ENCODE measurements at places on chromosomes 7 and 10.

GRCh38 chr10:103764296-103765088 lies 90.9 kb downstream of the SH3PXD2A start:
- no peaks in the 10 kb centered on the region for H3K27me3 ChIP-seq
- DNase-seq, result no peak
- no peaks in the 10 kb centered on the region for H3K36me3 ChIP-seq
- no peak overlapping the region for H3K27ac ChIP-seq

DNA sequence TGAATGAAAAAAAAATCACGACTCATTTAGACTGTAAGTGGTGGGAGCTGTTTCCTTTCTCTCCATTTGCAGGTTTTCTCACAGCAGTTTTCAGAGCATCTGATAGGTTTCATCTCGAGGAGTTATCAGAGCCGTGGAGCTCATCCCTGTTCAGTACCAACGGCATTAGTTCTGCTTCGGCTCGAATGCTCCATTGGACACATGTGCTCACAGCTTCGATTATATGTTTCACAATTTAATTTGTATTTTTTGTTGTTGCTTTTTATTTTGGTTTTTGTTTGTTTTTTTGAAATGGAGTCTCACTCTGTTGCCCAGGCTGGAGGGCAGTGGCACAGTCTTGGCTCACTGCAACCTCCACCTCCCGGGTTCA lies 1.5 kb downstream of the SLC18A2 start:
- peaks cover 25% of the 10 kb centered on the region for H3K27me3 ChIP-seq
- H3K4me3 ChIP-seq, result no peak overlapping the region
- no peak overlapping the region for H3K27ac ChIP-seq
- H3K36me3 ChIP-seq, result no peaks in the 10 kb centered on the region

- no peaks in the 10 kb centered on the region for H3K36me3 ChIP-seq
- H3K27me3 ChIP-seq, result no peaks in the 10 kb centered on the region
- peak; percentile 69 for DNase-seq
- H3K4me1 ChIP-seq, result peaks cover 51% of the 10 kb centered on the region
- H3K4me3 ChIP-seq, result peak overlapping the region; percentile 51
Observed at GRCh38 chr10:11685787-11686218, 56.4 kb upstream of the ECHDC3 start.

DNA sequence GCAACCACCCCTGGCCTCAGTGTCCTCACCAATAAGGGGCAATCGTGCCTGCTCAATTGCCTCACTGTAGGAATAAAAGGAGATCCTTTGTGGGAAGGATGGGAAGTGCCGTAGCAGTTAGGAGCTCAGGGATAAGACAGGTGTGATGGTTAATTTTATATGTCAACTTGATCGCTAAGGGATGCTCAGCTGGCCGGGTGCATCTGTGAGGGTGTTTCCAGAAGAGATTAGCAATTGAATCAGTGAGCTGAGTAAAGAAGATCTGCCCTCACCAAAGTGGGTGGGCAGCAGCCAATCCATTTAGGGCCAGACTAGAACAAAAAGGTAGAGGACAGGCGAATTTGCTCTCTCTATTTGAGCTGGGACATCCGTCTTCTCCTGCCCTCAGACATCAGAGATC lies 46.3 kb downstream of the BUB3 start:
- no peaks in the 10 kb centered on the region for H3K36me3 ChIP-seq
- H3K4me3 ChIP-seq, result no peak overlapping the region
- no peak for DNase-seq
- H3K27ac ChIP-seq, result no peak overlapping the region
- no peaks in the 10 kb centered on the region for H3K27me3 ChIP-seq

DNA sequence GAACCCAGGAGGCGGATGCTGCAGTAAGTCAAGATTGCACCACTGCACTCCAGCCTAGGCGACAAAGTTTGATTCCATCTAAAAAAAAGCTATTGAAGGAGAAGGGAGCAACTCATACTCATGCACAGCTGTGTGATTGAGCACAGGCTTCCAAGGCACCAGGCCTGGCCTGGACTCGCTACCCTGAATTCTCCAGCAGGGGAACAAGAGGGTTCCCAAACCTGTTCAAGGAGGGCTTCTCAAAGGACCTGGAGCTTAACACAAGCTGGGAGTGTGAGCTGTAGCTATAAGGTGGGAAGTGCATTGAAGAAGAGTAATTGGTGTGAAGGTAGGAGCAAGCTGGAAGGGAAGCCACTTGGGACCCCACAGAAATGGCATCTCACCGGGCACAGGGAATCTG lies 15.1 kb upstream of the DDIT4 start:
- peaks cover 91% of the 10 kb centered on the region for H3K4me1 ChIP-seq
- no peaks in the 10 kb centered on the region for H3K27me3 ChIP-seq
- no peaks in the 10 kb centered on the region for H3K36me3 ChIP-seq
- no peak overlapping the region for H3K27ac ChIP-seq
- DNase-seq, result no peak
- no peak overlapping the region for H3K4me3 ChIP-seq

- no peaks in the 10 kb centered on the region for H3K4me1 ChIP-seq
- no peak for DNase-seq
Observed at GRCh38 chr7:158444501-158445420, 142.9 kb downstream of the PTPRN2 start.

DNA sequence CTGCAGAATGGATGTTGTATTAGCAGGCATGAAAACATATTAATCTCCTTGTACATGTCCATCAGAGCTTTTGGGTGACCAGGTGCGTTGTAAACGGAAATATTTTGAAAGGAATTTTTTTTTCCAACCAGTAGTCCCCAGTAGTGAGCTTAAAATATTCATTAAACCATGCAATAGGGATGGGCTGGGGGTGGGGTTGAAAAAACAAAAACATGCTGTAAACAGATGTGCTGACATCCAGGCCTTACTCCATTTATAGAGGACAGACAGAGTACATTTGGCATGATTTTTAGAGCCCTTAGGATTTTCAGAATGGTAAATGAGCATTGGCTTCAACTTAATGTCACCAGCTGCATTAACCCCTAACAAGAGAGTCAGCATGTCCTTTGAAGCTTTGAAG lies 50.2 kb downstream of the PTPN12 start:
- no peaks in the 10 kb centered on the region for H3K36me3 ChIP-seq
- H3K27me3 ChIP-seq, result no peaks in the 10 kb centered on the region
- no peak overlapping the region for H3K27ac ChIP-seq
- H3K4me1 ChIP-seq, result no peaks in the 10 kb centered on the region
- no peak overlapping the region for H3K4me3 ChIP-seq

DNA sequence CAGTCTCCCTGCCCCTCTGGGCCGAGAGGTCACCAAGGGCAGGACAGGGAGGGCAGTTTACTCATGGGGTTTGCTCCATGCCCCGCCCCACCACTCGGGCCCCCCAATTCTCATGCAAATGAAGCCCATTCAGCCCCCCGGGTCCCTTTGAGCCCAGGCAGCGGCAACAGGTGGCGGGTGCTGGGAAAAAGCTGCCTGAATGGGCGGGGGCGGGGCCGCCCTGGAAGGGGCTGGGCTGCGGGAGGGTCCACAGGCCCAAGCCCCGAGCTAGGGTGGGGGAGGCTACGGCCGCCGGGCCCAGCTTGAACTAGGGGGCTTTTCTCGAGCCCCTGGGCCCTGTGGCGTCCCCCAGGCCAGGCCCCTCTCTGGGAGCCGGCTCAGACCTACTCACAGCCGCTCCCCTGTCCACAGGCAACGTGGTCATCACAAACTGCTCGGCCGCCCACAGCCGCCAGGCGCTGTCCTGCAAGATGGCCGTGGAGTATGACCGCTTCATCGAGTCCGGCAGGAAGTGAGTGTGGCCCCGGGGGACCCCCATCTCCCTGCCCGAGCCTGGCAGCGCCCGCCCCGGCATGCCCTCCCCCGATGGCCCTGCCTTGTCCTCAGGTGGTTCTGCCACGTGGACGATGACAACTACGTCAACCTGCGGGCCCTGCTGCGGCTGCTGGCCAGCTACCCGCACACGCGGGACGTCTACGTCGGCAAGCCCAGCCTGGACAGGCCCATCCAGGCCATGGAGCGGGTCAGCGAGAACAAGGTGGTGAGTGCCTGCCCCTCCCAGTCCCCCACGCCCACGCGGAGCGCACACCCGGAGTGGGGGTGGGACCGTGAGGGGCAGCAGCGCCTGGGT lies 5.5 kb downstream of the LFNG start:
- no peak for DNase-seq
- H3K27me3 ChIP-seq, result no peaks in the 10 kb centered on the region
- H3K4me3 ChIP-seq, result no peak overlapping the region
- H3K27ac ChIP-seq, result no peak overlapping the region
- H3K36me3 ChIP-seq, result peaks cover 74% of the 10 kb centered on the region

DNA sequence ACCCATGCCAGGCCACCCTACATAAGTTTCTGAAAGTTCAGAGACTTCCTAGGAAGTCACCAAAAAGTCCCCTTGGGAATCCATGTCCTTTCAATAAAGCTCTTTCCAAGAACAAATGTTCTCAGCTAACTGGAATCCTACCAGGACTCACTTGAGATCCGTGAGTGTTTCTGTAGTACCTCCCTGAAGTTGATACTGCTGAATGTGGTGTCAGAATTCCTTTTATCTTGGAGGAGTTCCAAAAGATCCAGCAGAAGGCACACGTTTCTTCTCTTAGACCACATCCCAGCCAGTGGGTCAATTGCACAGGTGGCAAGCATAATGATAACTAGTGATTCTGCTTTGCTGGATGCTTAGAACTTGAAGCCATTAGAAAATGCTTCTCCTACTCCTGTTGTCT lies 689.7 kb upstream of the IGFBP3 start:
- H3K4me3 ChIP-seq, result no peak overlapping the region
- DNase-seq, result no peak
- no peaks in the 10 kb centered on the region for H3K27me3 ChIP-seq
- H3K27ac ChIP-seq, result no peak overlapping the region

DNA sequence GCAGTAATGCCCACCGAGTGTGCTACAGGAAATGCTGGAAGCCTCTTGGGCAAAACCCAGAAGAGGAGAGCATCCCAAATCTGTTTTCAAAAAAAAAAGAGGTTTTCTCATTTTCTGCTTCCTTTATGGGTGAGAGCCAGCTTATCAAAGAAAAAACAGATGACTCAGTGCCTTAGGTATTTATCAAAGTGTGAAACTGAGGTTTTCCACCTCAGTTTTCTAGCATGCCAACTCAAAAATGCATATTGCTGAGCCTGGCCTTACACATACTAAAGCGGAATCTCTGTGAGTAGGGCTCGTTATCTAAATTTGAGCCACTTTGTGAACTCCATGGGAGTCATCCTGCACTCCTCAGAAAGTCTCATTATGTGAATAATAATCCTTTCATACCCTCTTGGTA lies 705.1 kb downstream of the SUGCT start:
- no peaks in the 10 kb centered on the region for H3K4me1 ChIP-seq
- DNase-seq, result no peak
- H3K4me3 ChIP-seq, result no peak overlapping the region
- no peaks in the 10 kb centered on the region for H3K36me3 ChIP-seq
- no peak overlapping the region for H3K27ac ChIP-seq
- H3K27me3 ChIP-seq, result no peaks in the 10 kb centered on the region

Measured in CD4-positive, alpha-beta T cell (primary cell).